ENCODE measurements at places on chromosomes 5 and 9. TPM values are rescaled to one million over a fixed set of nuclear protein-coding genes. Genes with fewer than 3 reads are reported as not detected.

CDHR2 gene
- polyA plus RNA-seq: not detected

NXNL2 gene
- polyA plus RNA-seq: not detected

PTPRD gene
- not detected for polyA plus RNA-seq

BNC2 gene
- not detected for polyA plus RNA-seq

FCHO2 gene
- 1.4 TPM for polyA plus RNA-seq

PRR16 gene
- polyA plus RNA-seq: not detected

ROR2 gene
- polyA plus RNA-seq: not detected

SNCAIP gene
- polyA plus RNA-seq: not detected

ST8SIA4 gene
- polyA plus RNA-seq: 10.7 TPM

TLX3 gene
- polyA plus RNA-seq: not detected

ABHD17B gene
- polyA plus RNA-seq: 20.8 TPM

Measured in CD4-positive, alpha-beta memory T cell (primary cell).